Activated CD4-positive, alpha-beta memory T cell treated with anti-CD3 and anti-CD28 coated beads for 36 hours (primary cell): ENCODE measurements at places on chromosomes 11 and 22.

DNA sequence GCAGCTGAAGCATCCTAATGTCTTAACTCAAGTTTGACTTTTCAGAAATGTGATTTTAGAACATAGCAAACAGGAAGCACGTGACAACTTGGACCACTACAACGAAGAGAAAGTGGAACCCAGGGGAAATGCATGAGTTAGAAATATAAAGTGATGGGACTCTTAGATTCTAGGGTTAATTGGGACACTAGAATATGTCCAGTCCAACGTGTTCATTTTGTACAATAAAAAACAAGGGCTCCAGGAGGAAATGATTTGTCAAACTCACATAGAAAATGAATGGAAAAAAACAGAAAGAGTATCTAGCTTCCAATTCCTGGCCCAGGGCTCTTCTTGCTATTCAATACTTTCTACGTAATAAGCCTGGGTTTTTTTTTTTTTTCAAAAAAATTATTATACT is 30.7 kb downstream of the TIMP3 start:
- DNase-seq = no peak

GRCh38 chr11:3000032-3000961 is 8.2 kb upstream of the NAP1L4 start:
- no peak for DNase-seq

- DNase-seq = peak; percentile 76
Measured at GRCh38 chr11:61026121-61027031, 54.9 kb downstream of the CD6 start.

GRCh38 chr11:114252767-114253166 is 43.4 kb upstream of the NNMT start:
- DNase-seq = no peak

DNA sequence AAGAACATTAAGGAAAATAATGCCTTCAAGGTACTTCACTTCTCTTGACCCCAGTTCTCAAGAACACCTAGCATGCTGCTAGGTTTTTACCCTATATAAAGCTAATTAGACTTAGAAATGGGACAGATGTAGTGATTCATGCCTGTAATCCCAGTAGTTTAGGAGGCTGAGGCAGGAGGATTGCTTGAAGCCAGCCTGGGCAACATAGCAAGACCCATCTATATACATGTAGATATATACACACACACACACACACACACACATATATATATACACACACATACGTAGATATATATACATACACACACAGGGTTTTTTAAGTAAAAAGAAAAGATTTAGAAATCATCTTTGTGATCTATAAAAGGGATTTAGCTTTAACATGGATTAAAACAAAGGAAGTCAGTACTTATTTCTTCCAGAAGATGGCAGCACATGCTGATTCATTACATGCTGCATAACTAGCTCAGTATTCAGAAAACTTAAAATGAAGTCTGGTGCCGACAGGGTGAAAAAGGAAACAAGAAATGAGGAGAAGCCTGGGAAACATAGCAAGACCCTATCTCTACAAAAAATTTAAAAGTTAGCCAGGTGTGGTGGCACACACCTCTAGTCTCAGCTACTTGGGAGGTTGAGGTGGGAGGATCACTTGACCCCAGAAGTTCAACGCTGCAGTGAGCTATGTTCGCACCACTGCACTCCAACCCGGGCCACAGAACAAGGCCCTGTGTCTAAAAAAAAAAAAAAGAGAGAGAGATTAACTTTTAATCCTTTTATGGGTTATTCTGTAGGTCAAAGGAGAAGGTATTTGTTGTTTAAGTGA is 28.5 kb upstream of the RBX1 start:
- no peak for DNase-seq

DNA sequence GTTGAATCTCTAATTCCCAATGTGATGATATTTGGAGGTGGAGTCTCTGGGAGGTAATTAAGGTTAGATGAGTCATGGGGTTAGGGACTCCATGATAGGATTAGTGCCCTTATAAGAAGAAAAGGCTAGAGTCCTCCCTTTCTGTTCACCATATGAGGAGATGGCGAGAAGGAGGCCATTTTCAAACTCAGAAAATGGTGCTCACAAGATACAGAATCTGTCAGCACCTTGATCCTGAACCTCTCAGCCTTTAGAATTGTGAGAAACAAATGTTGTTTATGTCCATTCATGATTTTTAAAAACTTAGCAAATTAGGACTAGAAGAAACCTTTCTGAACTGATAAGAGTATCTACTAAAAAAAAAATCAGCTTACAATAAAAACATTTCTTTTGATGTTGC is 57.7 kb upstream of the RASSF10 start:
- no peak for DNase-seq

DNA sequence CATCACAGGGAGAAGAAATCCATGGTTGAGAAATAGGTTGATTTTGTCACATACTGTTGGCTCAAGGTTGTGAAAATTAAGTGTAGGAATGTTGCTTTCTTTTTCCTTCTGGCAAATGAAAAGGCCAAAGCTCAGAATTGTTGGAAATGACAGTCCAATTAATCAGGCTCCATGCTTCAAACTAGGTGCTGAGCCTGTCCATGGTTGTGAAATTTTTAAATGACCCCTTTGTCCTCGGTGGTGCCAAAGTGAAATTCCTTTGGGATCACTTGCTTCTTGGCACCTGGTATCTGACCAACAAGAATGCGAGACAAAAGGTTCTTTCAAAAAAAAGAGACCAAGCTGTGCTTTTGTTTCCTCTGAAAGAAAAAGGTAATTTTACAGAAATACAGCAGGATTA is 451.9 kb downstream of the ETS1 start:
- DNase-seq = no peak
